ENCODE measurements at places on chromosomes 11 and 22.

DNA sequence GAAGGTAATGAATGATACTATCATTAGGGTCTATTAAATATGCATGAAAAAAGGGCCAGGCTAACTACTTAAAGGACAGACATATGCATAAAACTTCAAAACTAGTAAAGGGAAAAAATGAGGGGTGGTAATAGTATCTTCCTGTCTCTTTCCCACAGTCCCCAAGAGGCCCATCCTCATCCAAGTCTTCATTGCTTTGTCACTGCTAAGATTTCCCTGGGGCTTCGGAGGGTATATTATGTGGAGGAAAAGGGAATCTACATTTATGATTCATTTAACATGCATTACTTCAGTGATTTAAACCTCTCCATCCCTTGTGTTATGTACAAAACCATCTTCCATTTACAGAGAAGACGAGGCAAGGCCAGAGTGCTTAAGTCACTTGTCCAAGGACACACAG is 66.1 kb downstream of the CWC15 start:
- no peak for DNase-seq

GRCh38 chr11:15742626-15743519 is 613.5 kb downstream of the SOX6 start:
- no peak for DNase-seq

DNA sequence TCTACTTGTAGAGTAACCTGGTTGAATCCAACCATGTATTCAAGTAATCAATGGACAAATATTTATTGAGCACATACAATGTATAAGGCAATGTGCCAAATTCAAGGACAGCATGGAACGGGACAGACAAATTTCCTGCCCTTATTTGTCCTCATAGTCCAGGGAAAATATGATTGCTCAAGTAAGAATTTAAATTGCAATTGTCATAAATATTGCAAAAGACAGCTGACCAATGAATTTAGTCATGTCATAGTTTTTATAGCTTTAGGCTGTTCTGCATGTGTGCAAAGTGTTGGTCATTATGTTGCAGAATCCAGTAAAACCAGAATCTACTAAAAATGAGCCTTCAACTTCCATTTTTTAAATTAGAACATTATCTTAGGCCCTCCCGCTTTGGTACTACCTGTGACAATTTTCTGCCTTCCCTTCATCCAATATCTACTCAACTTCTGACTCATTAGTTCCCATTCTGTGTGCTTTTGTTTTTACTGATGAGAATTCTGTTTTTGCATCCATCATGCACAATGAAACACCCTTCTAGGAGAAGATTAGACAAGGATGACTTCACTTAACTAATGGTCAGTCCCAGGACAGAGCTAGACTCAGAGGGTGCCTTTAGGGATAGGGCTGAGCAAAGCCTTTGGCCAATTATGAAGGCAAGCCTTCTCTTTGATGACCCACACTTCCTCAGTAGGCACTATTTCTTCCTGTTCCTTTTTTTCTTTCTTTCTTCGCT is 45.8 kb upstream of the FIBIN start:
- no peak for DNase-seq

- no peak for DNase-seq
These were observed 238.9 kb downstream of the NTM start for GRCh38 chr11:131609337-131609736.

DNA sequence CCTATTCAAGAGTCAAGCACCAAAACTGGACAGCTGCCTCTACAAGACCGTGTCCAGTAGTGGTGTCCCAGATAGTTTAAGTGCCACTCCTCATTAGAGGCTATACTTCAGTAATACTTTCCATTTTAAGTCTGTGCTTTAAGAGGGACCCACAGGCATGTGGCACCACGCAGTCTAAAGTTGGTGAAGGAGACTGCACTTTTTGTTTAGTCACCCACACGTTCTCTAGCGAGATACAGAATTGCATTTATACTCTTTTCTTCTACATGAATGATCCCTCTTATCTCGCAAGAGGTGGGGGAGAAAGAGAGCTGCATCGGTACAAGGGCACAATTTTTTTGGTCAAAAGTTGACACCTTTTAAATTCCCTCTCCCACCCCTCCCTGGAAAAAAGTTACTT is 41.5 kb downstream of the DDX6 start:
- DNase-seq = no peak

DNA sequence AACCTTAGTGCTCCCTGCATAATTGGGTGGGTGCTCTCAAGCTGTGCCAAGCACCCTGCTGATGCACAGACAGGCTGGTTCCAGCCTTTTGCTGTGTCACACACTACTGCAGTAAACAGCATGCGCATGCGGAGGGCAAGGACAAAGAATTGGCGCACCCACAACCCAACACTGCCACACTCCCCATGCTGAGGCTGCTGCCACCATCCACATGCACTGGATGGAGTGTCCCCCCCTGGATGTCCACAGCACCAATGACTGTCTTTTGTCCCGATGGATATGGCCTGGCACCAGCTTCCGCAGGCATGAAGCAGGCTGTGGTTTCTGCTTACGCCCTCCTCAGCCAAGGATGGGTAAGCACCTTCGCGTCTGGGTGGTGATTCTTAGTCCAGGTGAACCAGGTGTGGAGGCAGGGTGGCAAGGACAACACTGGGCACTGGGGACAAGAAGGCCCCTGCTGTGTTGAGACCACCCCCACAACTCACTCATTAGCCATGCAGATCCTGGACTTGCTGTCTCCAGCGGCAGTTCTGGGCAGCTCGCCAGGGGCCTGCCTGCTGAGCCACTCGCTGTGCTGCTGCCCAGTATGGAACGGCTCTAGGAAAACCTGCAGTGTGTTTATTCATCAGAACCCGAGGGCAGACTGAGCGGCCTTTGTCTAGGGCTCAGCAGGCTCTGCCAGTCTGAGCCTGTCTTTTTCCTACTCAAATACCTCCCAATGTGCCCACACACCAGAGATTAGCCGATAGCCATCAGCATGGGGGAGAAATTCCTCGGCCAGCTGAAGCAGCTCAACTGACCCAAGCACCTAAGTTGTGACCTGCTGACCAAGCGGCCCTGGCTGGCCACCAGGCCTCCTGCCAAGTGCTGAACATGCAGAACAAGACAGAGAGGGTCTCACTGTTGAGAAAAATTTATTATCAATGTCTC is 8.2 kb upstream of the NAP1L4 start:
- peak; percentile 43 for DNase-seq

GRCh38 chr22:38826801-38827200 is 17.0 kb downstream of the NPTXR start:
- DNase-seq = no peak

GRCh38 chr22:26656891-26657851 is at the start of gene MIAT:
TSS of gene MIAT (plus strand) at chr22:26657588.
- DNase-seq = peak; percentile 74

DNA sequence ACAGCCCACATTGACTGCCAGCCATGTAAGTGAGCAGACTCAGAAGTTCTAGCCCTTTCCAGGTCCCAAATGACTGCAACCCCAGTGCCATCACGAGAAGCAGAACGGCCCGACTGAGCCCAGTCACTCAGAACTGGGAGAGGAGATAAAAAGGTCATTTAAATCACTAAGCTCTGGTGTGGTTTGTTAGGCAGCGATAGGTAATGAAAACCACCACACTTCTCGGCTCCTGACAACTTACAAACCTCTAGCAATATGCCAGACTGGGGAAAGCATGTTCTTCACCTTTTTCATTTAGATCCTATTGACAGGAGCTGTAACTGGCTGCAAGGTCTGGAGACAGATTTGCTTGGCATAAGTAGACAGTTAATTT is 6.7 kb downstream of the SLC15A3 start:
- DNase-seq = no peak

- no peak for DNase-seq
These were observed 1020.5 kb downstream of the BRD1 start for GRCh38 chr22:48807155-48807554.

- DNase-seq = no peak
These were observed 33.6 kb upstream of the FIBIN start for GRCh38 chr11:26960281-26960680.

- no peak for DNase-seq
These were observed 1.4 kb upstream of the C22orf39 start for GRCh38 chr22:19448739-19449421.

DNA sequence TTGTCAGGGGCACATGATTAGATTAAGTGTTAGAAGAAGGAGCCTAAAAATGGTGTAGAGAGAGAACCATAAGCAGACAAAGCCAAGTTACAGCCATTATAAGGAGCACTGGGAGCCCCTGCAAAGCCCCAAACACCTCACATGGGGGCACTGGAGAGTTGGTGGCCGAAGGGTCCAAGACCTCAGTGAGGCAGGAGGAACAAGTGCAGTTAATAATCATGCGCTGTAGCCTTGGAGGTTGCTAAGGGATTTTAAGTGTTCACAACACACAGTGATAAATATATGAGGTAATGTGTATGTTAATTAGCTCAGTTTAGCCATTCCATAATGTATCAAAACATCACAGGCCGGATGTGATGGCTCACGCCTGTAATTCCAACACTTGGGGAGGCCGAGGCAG is 54.4 kb upstream of the JAM3 start:
- DNase-seq = peak; percentile 72

GRCh38 chr11:66850588-66851238 is 6.2 kb upstream of the LRFN4 start:
- no peak for DNase-seq

DNA sequence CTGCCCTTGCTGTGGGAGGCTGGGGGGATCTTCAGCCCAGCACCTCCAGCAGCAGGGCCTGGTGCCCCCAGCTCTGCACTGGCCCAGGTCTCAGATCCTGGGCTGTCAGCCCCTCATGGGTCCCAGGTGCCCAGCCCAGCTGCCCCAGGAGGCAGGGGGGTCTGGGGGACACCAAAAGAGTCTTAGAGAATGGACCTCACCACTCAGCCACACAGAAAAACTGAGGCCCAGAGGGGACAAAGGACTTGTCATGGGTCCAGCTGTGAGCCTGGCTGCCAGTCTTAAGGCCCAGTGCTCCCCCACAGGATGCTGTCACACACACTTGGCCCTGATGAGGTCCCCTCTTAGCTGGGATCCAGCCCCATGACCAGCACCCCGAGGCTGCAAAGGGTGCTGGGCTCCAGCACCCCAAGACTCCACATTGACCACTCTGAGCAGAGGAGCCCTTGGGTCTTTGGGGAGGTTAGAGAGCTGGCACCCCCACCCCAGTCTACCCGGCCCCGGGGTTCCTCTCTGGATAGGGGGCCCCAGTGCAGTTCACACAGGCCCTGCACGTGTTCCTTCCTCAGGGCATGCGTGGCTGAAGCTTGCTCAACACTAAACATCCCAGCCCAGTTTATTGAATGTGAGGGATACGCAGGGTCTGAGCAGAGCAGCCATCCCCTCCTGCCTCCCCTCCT is 54.4 kb downstream of the IGLL5 start:
- DNase-seq = no peak

- no peak for DNase-seq
These were observed 41.1 kb upstream of the TPBGL start for GRCh38 chr11:75199412-75199955.

GRCh38 chr22:35458547-35459422 is 58.8 kb downstream of the MCM5 start:
- DNase-seq = no peak

GRCh38 chr11:97890466-97890865 is 1130.3 kb upstream of the CNTN5 start:
- no peak for DNase-seq

GRCh38 chr11:37984991-37985390 is 1387.0 kb upstream of the RAG2 start:
- DNase-seq = no peak

GRCh38 chr22:35752863-35753189 is 35.2 kb downstream of the APOL5 start:
- no peak for DNase-seq
